ENCODE measurements at places on chromosomes 1 and 21.

GRCh38 chr1:241998412-241998921 lies 431 bp downstream of the MAP1LC3C start:
- peak; percentile 75 for DNase-seq

DNA sequence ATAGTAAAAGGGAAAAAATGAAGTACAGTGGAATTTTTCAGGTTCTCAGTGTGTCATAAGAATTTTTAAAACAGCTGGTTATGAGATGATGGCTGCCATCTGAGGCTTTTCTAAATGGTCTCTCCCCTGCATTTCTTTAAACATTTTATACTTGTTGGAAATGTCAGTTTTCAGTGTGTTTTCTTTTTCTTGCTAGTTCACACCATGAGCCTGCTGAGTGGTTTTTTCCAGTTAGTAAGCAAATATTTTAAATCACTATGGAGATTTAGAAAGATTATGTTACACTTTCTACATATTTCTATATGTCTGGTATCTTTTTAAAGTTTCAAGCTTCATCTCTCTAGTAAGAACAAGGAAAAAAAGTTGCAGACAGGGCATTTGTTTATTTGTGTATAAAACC lies 9.6 kb downstream of the RBM15 start:
- DNase-seq = peak; percentile 7

DNA sequence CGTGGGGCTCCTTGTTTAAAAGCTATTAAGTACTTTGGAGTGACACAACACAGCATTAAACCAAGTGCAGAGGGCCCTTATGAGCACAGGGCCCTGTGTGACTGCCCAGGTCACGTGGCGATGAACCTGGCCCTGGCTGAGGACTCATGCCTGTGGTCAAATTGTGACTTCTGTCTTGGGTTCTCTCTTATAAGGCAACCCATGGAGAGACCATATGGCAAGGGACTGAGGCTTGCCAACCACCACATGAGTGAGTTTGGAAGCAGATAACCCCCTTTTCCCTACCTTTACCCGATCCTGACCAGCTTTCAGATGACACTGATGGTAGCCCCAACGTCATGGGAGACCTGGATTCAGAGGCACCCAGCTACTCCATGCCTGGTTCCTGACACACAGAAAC lies 140.5 kb downstream of the ZBTB18 start:
- no peak for DNase-seq

DNA sequence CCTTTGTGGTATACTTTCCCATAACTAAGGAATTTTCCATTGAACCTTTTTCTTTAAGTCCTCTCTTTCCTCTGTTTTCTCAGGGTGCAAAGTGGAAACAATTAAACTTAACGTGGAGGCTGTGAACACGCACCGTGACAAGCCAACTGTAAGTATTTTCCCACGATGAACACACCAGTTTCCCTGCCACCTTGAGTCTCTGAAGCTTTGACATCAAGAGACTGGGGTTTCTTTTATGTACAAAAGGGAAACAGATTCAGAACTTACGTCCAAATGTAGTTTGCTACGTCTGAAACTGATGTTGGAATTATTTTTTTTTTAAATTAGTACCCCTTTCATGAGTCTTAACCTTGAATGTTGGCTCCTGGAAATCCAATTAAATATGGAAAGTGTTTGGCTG lies 17.2 kb upstream of the C4BPB start:
- DNase-seq = no peak

- no peak for DNase-seq
Observed at GRCh38 chr1:234598974-234599616, 10.9 kb downstream of the IRF2BP2 start.

DNA sequence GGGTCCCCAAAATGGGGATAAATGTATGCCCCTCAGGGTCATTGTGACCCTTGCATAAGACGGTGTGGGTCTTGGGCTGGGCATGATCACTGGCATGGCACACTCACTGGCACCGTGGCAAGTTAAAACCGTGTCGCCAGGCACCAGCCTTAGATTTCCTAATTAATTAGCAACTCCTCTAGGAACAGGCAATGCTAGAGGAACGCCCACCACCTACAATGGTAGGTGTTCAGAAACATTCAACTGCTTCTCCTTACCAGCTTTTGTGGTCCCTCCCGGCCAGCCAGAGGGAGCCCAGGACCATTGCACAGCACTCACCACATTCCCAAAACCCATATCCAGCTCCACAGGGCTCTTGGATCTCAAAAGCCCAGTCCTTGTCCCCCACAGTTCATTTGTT lies 36.4 kb downstream of the EPHA2 start:
- DNase-seq = no peak

DNA sequence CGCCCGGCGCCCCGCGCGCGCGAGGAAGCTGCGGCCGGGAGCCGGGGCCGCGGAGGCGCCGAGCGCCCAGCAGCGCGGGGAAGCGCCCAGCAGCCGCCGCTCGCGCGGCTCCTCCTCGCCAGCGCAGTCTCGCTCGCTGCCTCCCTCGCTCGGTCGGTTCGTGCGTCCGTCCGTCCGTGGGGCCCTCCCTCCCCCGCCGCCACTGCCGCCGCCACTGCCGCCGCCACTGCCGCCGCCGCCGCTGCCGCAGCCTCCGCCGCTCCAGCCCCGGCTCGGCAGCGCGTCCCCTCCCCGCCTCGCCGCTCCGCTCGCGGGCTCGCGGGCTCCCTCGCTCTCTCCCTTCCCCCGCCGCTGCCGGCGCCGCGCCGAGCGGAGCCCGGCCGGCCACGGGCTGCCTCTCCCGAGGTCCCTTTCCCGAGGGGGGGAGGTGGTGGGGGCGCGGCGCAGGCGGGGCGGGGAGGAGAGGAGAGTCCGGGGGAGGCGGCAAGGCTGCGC lies at the start of gene KCND3:
TSS of gene KCND3 (minus strand) at position 138 of the 495 bp plus-strand sequence.
- DNase-seq = peak; percentile 13

- DNase-seq = no peak
Observed at GRCh38 chr1:35398739-35399138, 130.2 kb downstream of the ZMYM4 start.

GRCh38 chr1:20725189-20726117 lies 7.0 kb downstream of the SH2D5 start:
- peak; percentile 47 for DNase-seq

- DNase-seq = no peak
Observed at GRCh38 chr1:150165622-150166612, 16.2 kb downstream of the PLEKHO1 start.

DNA sequence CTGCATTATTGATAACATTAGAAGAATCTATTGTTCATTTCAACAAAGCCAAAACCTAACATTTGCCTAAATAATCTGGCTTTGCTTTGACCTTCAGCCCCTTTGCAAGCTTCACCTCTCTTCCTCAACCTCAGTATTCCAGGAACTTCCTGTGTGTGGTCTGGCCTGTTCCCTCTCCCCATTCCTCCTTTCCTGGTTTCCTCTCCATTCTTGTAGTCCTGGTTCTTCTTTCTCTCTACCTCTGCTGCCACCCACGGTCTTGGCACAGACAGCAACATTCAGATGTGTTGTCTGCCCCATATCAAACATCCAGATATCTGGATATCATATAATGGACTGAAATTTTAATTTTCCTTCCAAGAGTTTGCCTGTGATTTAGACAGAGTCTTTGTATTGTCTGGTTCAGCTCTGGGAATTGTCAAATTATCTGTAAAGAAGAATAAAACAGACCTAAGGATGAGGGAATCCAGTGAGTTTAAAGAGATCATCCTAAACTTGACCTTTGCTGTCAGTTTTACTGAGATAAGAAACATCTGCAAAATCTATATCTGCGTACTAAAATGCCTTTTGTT lies 148.1 kb upstream of the KCTD3 start:
- no peak for DNase-seq

- peak; percentile 42 for DNase-seq
Observed at GRCh38 chr1:151611288-151611790, 511 bp upstream of the SNX27 start.

- no peak for DNase-seq
Observed at GRCh38 chr1:234106032-234106431, 201.6 kb downstream of the SLC35F3 start.

GRCh38 chr1:63799307-63799706 lies 25.5 kb downstream of the ROR1 start:
- DNase-seq = no peak
